ENCODE measurements at places on chromosomes 16 and 17.

DNA sequence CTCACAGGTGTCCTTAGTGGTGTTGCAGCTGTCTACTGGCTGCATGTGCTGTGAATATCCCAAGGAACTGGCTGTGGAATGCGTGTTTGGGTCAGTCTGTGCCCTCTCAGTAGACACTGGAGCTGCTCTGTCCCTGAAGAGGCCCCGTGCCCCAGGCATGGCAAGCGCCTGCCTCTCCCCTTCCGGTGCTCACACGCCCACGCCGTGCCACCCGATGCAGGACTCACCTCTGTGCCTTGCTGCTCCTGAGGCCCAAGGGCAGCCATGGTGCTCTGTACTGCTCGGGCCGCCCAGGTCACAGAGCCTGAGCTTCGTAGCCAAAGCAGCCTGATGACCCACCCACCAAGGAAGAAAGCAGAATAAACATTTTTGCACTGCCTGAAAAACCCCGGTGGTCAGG, 10.0 kb downstream of the RGS11 start:
- DNase-seq, result no peak

- no peak for DNase-seq
Observed at GRCh38 chr16:85202051-85202601, 89.9 kb upstream of the CIBAR2 start.

DNA sequence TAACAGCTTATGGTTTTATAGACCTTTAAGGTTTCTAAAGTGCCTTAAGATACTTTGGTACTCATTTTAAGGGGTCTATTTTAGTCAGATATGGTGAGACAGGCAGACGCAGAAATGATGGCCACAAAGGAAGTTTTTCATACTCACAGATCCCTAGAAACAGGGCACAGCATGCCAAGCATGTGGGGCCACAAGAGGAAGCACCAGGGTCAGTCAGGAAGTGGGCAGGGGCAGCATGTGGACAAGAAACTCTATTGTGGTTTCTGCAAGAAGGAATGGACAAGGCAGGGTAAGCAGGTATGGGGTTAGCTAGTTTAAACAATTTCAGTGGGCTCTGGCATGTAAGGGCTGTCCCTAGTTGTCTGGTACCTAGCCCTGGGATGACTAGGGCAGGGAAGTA, 8.5 kb downstream of the EFCAB3 start:
- DNase-seq, result peak; percentile 29

GRCh38 chr16:3050487-3050886, 4.1 kb downstream of the MMP25 start:
- DNase-seq, result no peak

- DNase-seq, result no peak
Observed at GRCh38 chr16:79143026-79143425, 457.5 kb downstream of the MAF start.

DNA sequence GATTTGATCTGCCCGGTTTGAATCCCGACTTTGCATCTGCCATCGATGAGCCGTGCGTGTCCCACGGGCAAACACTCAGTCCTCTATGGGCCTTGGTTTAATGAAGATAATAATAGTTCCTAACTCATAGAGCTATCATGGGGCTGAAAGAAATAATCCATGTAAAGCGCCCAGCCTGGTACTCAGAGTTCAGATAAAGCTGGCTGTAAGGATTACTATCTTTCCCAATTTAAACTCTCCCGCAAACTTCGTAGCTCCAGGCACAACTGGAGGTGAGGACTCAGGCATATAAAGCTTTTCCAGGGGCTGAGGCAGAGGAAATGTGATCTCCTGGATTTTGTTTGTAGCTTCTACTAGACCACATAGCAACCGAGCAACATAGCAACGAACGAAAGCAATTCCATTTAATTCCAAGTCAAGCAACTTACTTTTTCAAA, 16.3 kb downstream of the ALOX15 start:
- DNase-seq, result no peak

- DNase-seq, result no peak
Observed at GRCh38 chr17:42682722-42683403, 532 bp downstream of the CNTNAP1 start.

GRCh38 chr17:45383003-45383402, 49.7 kb downstream of the ARHGAP27 start:
- DNase-seq, result no peak

- no peak for DNase-seq
Observed at GRCh38 chr17:73288534-73289302, 23.1 kb downstream of the CDC42EP4 start.

DNA sequence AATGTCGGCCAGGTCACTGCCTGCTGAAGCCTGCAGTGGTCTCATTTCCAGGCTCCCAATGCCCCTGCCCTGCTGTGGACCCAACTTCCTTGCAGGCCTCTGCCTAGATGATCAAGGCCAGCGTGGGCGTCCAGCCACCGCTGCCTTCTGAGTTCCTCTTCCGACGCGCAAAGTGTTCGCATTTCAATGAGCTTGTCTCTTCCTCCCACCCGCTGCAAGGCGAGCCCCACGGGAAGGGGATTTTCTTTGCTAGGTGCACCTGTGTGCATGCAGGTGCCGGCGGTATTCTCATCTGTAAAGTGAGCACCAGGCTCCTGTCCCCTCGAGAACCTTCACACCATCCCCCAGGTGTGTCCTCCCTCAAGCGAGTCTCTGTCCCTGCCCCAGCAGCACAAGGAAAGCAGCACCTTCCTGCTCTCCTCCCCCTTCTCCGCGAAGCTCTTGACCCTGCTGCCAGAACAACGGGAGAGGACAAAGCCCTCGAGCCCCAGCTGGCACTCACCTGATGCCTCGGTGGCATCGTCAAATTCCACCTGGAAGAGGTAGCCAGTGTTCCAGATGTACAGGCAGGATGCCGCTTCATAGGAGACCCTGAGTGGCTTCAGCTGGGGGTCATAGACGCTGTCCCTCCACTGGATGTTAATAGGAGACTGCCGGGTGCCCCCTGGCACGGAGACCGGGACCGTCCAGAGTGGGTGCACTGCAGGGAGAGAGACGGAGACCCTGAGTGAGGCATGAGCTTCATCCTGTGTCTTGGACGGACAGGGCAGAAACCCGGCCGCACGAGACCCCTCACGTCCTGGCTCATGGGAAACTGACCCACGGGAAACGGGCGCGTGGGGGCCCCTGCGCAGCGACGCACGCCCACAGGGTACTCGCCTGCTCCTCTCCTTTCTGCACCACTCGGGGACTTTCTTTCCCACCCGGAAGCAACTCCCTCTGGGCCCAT, 9.8 kb downstream of the CA5A start:
- peak; percentile 96 for DNase-seq

DNA sequence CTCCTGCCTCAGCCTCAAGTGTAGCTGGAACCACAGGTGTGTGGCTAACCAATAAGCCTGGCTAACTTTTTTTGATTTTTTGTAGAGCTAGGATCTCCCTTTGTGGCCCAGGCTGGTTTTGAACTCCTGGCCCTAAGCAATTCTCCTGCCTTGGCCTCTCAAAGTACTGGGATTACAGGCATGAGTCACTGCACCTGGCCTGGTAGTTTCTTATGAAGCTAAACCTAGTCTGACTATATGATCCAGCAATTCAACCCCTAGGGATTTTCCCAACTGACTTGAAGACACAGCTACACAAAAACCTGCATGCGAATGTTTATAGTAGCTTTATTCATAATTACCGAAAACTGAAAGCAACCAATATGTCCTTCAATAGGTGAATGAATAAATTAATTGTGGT, 176.2 kb upstream of the IRX3 start:
- DNase-seq, result no peak

DNA sequence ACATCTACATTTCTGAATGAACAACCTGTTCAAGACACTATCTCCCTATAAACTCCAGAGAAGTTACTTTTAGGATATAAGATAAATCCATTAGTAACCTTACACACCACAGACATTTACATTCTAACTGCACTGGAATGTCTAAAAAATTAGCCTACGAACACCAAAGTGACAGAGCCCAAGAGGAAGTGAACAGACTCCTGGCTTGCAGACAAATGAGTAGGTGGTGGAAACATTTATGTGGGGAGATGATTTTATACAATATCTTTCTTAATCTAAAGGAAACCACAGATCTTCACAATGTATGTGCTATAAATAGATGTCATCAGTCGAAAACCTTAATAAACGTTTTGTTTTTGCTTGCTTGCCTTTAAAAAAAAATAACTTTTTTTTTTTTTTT, 18.8 kb downstream of the ZNF652 start:
- DNase-seq, result peak; percentile 48

- DNase-seq, result no peak
Observed at GRCh38 chr16:72739577-72739976, 308.4 kb downstream of the ZFHX3 start.

GRCh38 chr17:49327835-49328784, 33.9 kb downstream of the ZNF652 start:
- peak; percentile 43 for DNase-seq
